ENCODE measurements at places on chromosomes 5 and 9. TPM values are rescaled to one million over a fixed set of nuclear protein-coding genes. Genes with fewer than 3 reads are reported as not detected.
A peak's percentile ranks its signal among the peaks of the same experiment; 100 is the strongest.

Gene EIF4EBP3
- total RNA-seq, result 0.53 TPM

- H3K27ac ChIP-seq, result no peak overlapping the region
- H3K36me3 ChIP-seq, result no peaks in the 10 kb centered on the region
- no peak overlapping the region for H3K4me3 ChIP-seq
- peaks cover 13% of the 10 kb centered on the region for H3K4me1 ChIP-seq
These were observed 17.8 kb downstream of the C9orf85 start for GRCh38 chr9:71929223-71929622.

DNA sequence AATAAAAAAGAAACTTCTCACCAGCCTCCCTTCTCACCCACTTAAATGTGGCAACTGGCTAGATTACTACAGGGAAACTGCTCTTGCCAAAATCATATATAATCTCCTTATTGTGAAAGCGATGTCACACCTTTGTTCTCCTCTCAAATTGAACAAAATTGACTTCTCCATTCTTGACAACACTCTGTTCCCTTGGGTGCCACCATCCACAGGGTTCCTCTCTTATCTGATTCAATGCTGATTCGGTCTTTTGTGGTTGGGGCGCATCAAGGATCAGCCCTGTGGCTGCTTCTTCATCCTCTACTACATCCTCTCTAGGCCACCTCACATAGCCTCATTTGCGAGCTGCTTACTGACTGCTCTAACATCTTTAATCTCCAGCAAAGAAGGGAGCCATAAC, 86.1 kb downstream of the EDIL3 start:
- no peaks in the 10 kb centered on the region for H3K4me1 ChIP-seq
- DNase-seq, result no peak
- H3K27me3 ChIP-seq, result no peaks in the 10 kb centered on the region

Gene SLF1
- total RNA-seq, result 32.1 TPM

DNA sequence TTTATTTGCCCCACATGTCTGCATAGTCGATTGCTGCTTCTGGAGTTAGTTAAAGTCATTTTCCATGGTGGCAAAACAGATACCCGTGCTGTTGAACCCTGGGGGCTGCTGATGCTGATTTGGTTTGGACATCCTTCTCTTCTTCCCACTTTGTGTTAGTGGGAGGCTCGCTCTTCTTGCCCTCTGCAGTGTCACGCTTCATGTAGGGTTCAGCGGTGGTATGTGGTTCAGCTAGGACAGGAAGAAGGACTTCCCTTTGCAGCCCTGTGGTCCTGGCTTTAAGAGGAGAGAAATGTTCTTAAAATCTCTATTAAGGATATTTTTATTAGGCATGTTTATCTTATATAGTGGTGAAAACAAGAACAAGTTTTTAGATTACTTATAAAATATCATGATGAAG, 36.2 kb downstream of the SLC36A1 start:
- no peaks in the 10 kb centered on the region for H3K36me3 ChIP-seq
- H3K4me1 ChIP-seq, result peaks cover 24% of the 10 kb centered on the region
- H3K4me3 ChIP-seq, result no peak overlapping the region
- no peak overlapping the region for H3K27ac ChIP-seq
- DNase-seq, result no peak

DNA sequence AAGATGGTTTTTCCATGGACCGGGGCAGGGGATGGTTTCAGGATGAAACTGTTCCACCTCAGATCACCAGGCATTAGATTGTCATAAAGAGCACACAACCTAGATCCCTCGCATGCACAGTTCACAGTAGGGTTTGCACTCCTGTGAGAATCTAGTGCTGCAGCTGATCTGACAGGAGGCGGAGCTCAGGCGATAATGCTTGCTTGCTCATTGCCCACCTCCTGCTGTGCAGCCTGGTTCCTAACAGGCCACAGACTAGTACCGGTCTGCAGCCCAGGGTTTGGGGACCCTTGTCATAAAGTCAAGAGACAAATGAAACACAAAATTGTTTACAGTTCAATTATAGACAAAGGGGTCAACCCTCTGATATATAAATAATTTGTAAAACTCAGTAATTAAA, 101.7 kb downstream of the RANBP17 start:
- no peaks in the 10 kb centered on the region for H3K4me1 ChIP-seq
- no peak overlapping the region for H3K4me3 ChIP-seq
- peak; percentile 20 for DNase-seq
- no peaks in the 10 kb centered on the region for H3K36me3 ChIP-seq

- H3K27me3 ChIP-seq, result no peaks in the 10 kb centered on the region
- H3K4me3 ChIP-seq, result no peak overlapping the region
- DNase-seq, result no peak
- H3K4me1 ChIP-seq, result no peaks in the 10 kb centered on the region
- H3K27ac ChIP-seq, result no peak overlapping the region
These were observed 346.5 kb upstream of the MEF2C start for GRCh38 chr5:89229331-89230070.

DNA sequence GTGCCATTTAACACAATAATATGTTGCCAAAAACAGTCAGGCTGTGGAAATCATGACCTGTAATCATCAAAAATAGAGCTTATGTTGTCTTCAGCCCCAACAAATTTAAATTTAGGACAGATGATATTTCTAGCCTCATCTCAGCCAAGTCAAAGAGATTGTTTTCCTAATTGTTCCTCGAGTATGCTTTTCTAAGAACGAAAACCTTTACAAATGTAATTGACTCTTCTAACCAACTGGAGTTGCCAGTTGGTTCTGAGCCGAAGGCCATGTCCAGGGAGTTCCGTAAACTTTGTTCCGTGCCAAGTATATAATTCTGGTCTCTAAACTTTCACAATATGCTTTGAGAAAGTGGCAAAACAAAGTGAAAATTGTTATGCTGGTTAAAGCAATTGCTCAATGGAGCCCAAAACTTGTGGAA, 160.8 kb downstream of the CEMIP2 start:
- H3K36me3 ChIP-seq, result no peaks in the 10 kb centered on the region
- DNase-seq, result no peak
- H3K27me3 ChIP-seq, result no peaks in the 10 kb centered on the region
- H3K27ac ChIP-seq, result no peak overlapping the region

GRCh38 chr9:104278929-104279496, 184.9 kb downstream of the SMC2 start:
- DNase-seq, result no peak
- no peaks in the 10 kb centered on the region for H3K27me3 ChIP-seq
- H3K4me1 ChIP-seq, result no peaks in the 10 kb centered on the region
- no peaks in the 10 kb centered on the region for H3K36me3 ChIP-seq

DNA sequence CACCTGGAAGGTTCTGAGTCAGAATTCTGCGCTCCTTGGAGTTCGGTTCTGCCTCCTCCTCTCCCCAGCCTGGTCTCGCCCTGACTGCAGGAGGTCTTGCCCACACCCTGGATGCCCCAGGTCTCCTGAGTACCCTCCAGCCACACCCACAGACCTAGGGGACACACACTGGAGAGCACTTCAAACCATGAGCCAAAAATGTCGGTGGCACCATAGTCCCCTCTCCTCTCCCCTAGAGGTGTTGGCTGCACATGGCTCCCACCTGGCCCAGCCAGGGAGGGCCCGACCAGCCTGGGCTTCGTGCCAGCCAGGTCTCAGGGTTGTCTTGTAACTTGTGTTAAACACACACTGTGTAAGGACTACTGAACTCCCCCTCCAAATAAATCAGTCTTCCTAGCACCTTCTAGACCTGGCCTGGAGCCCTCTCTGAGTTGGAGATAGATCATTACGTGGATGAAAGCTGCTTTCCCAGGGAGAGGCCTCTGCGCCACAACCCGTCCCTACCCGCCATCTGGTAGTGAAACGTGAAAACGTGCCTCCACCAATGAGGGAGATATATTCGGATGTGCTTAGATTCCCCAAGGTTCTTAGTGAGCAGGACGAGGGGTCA, 49.9 kb upstream of the CTSL start:
- H3K27me3 ChIP-seq, result no peaks in the 10 kb centered on the region
- H3K4me3 ChIP-seq, result no peak overlapping the region
- no peaks in the 10 kb centered on the region for H3K36me3 ChIP-seq
- H3K4me1 ChIP-seq, result no peaks in the 10 kb centered on the region
- no peak overlapping the region for H3K27ac ChIP-seq
- no peak for DNase-seq

DNA sequence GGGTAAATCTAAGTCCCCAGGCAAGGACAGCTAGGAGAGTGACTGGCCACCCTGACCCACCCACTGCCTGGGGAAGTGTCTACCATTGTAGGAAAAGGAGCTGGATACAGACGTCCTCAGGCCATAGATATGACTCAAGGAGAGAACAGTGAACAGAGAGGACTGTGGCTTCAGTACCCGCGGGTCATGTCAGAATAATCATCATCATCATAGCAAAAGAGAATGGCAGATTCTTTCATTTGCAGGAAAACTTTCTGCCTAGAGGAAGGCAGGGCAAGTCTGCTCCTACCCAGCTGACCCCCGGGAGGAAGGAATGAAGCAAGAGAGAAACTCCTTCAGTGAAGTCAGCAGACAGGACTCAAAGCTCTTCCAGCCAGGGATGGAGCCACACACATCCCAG, 52.2 kb upstream of the UBTD2 start:
- no peak for DNase-seq
- H3K36me3 ChIP-seq, result no peaks in the 10 kb centered on the region
- no peak overlapping the region for H3K4me3 ChIP-seq
- H3K27me3 ChIP-seq, result no peaks in the 10 kb centered on the region
